ENCODE measurements at places on chromosomes 11 and 22. TPM values are rescaled to one million over a fixed set of nuclear protein-coding genes. Genes with fewer than 3 reads are reported as not detected.

OLFML1 gene
- 27.2 TPM for total RNA-seq

SYT8 gene
- 1.1 TPM for total RNA-seq

ABCC8 gene
- total RNA-seq, result 8.2 TPM

BAD gene
- 47.4 TPM for total RNA-seq

All from sciatic nerve (tissue), 2 donors.